ENCODE measurements at places on chromosomes 1 and 21.

GRCh38 chr1:79422726-79423125 lies 416.2 kb upstream of the ADGRL4 start:
- no peak for DNase-seq

DNA sequence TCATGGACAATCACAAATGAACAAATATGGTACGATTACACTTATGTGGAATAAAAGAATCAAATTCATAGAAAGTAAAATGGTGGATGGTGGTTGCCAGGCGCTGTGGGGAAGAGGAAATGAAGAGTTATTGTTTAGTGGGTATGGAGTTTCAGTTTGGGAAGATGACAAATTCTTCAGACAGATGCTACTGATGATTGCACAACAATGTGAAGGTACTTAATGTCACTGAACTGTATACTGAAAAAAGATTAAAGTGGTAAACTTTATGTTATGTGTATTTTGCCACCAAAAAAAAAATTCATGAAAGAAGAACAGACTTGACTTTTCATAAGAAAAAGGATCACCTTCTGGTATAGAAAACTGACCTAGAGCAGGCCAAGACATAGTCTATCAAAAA lies 745.6 kb upstream of the CXADR start:
- no peak for DNase-seq

DNA sequence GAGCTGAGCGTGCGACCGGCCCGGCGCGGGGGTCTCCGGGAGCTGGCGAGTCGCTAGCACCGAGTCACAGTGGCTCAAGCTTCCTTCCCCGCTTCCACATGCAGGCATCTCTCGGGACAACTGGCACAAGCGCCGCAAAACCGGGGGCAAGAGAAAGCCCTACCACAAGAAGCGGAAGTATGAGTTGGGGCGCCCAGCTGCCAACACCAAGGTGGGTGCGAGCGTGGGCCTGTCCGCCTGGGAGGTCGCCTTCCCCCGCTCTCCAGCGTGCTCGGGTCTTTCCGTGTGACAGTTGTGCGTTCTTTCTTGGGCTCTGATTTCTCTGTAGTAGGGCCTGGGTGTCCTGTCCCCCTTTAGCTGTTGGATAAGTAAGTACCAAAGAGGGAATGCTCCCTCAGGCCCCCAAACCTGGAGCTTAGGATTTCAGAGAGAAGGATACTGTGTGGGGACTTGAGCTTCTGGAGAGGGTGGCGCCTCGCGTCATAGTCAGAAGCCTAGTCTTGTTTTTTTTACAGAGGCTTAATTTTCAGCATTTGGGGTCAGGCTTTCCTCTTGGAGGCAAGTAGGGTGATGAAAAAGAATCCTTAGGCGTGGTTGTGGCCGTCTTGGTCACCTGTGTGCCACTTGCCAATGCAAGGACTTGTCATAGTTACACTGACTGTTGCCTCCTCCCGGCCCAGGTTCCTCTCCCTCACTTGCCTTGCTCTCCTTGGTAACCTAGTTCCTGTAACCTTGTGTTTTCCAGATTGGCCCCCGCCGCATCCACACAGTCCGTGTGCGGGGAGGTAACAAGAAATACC lies 790 bp downstream of the RPS8 start:
- no peak for DNase-seq

DNA sequence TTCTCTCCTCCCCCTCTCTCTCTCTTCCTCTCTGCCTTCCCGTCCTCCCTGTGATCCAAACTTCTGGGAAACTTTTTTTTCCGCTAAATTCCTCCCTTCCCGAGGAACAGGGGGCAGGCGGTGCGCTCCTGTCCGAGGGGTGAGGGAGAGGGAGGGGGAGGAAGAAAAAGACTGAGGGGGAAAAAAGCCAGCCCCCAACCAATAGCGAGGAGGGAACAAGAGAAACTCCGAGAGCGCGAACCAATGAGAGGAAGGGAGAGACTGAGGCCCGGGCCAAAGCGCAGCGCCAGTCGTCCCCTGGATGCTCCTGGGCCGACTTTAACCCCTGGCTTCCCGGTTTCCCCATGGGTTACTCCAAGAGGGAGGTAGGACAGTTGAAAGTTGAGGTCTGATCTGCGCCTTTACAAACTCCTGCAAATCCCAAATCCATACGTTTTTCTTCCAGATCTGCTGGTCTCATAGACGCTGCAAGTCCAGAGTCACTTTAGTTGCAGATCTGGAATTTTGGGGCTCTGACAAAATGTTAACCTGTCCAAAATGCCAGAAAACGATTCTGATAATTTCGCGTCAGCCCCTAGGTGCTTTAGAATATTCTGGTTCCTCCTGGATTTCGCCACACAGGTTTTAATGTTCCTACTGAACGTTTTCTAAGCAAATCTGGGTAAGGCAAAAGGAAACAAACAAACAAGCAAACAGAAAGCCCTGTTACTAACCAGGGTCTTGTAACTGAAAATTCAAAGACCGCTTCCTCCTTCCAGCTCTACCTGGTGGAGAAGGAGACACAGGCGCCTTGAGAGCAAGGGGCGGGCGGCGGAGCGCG lies at the start of gene TBX15:
TSS of gene TBX15 (minus strand) at position 158 of the 820 bp plus-strand sequence. CDS start 548 bp downstream, outside the sequence.
- no peak for DNase-seq

DNA sequence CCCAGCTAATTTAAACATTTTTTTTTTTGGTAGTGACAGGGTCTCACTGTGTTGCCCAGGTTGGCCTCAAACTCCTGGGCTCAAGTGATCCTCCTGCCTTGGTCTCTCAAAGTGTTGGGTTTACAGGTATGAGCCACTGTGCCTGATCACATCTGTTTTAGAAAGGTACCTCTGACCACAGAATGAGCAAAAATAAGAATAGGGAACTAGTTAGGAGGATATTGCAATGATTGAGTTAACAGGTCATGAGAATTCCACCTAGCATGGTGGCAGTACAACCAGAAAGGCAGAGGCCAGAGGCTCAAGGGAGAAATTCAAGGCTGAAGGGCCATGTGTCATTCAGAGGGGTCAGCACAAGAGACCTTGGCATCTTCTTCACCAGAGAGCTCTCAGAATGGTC lies 49.6 kb downstream of the ELAPOR1 start:
- DNase-seq = no peak

DNA sequence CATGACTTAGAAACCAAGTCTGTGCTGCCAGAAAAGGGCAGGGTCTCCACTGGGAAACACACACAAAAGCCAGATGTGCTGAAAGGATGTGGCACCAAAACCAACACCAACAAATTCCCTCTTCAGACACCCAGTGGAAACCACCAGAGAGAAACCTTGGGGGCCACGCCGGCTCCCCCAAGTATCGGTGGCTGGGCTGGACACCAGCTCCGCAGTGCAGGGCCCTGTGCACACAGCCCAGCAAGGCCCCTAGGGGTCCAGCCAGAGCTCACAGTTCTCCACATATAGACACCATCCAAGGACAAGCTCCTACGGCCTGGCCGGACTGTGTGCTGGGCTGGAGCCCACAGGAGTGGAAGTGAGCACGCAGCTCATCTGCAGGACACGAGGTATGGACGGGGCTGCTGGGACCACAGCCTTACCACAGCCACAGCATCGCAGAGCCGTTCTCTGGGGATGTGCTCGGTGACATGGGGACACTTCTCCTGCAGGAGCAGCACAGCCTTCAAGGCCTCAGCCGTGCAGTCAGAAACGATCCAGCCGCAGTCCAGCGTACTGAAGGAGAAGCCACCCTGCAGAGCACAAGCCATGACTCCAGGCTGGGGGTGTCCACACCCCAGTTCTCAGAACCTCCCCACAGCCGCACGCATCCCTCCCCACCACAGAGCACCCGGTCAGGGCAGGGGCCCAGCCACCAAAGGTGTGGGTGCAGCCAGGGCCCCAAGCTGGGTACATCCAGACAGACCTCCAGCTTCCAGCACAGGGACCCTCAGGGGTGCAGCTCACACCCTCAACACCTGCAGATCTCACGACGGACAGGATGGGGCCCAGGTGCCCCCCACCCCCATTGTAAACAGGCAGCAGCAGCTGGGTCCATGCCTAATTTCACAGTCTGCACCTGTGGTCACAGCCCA lies 21.3 kb downstream of the LSS start:
- DNase-seq = peak; percentile 20

All from D341Med (cell line).